Activated naive CD4-positive, alpha-beta T cell treated with anti-CD3 and anti-CD28 coated beads for 36 hours (primary cell): ENCODE measurements at places on chromosomes 6 and 20. TPM values are rescaled to one million over a fixed set of nuclear protein-coding genes. Genes with fewer than 3 reads are reported as not detected.

SNAP91 gene
- total RNA-seq: not detected

TNFAIP3 gene
- total RNA-seq: 289 TPM

KCNQ5 gene
- 12.0 TPM for total RNA-seq

HAO1 gene
- not detected for total RNA-seq

- no peak overlapping the region for H3K27ac ChIP-seq
- H3K27me3 ChIP-seq: no peaks in the 10 kb centered on the region
- no peak overlapping the region for H3K4me3 ChIP-seq
- H3K36me3 ChIP-seq: peaks cover 2% of the 10 kb centered on the region
Measured at GRCh38 chr20:25254986-25255680, 7.2 kb downstream of the PYGB start.

GRCh38 chr6:35474131-35474941 is 6.1 kb downstream of the RPL10A start:
- no peak overlapping the region for H3K4me3 ChIP-seq
- peaks cover 35% of the 10 kb centered on the region for H3K36me3 ChIP-seq
- peaks cover 30% of the 10 kb centered on the region for H3K4me1 ChIP-seq
- no peak for DNase-seq
- no peak overlapping the region for H3K27ac ChIP-seq
- no peaks in the 10 kb centered on the region for H3K27me3 ChIP-seq

DNA sequence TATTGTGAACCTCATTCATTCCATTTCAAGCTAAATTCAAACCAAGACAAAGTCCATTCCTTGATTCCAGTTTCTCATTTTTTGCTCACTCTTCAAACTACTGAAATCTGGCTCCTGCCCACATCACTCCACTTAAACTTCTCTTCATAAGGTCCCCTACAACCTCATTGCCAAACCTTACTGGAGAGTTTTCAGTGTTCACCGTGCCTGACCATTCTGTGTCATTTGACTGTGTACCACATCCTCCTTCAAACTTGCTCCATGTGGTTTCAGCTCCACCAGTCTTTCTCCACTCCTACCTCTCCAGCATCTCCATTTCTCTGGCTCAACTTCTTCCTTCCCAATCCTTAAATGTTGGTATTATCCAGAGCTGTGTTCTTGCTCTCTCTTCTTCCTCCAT is 38.5 kb upstream of the TAB2 start:
- no peaks in the 10 kb centered on the region for H3K36me3 ChIP-seq
- peaks cover 16% of the 10 kb centered on the region for H3K4me1 ChIP-seq
- no peak overlapping the region for H3K4me3 ChIP-seq
- no peak overlapping the region for H3K27ac ChIP-seq

DNA sequence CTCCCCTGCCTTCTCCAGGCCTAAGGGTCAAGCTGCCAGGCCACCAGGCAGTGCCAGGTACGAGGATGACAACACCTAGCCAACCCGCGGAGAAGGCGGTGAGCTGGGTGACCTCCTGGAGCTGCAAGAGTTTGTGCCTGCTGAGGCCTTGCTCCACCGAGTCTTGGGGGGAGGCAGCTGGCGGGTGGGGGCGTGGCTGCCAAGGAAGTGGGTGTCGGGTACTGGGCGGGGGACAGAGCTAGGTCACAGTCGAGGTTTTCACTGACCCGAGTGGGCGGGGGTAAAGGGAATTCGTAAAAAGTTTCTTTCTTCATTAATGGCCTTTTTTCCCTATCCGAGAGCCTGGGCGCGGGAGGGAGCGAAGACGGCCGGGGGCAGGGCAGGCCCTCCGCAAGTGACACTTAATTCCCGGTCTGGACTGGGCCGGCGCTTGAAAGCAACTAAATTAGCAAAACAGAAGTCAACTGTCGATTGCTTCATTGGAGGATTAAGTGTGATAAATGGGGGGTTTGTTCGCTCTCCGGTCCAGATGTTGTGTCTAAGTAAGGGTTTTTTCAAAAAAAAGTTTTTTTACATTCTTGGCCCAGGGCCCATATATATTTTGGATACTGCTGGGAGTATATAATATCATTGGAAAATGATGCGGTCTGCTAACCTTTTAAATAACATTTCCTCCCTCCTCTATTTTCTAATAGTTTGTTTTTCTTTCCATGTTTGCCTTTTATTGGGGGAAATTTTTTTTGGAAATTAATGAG is 43.1 kb upstream of the FOXP4 start:
- peaks cover 16% of the 10 kb centered on the region for H3K4me1 ChIP-seq
- no peak for DNase-seq
- peak overlapping the region; percentile 5 for H3K4me3 ChIP-seq
- H3K36me3 ChIP-seq: no peaks in the 10 kb centered on the region
- H3K27ac ChIP-seq: no peak overlapping the region
- peaks cover 46% of the 10 kb centered on the region for H3K27me3 ChIP-seq

DNA sequence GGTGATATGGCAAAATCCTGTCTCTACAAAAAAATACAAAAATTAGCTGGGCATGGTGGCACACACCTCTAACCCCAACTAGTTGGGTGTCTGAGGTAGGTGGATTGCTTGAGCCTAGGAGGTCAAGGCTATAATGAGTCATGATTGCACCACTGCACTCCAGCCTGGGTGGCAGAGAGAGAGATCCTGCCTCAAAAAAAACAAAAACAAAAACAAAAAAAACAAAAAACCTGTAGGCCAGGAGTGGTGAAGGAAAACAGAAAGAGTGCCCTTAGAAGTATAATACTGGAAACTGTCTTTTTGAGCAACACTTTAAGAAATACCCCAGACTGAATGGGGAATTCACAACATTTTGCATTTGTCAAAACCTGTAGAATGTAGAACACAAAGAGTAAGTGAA is 85.3 kb downstream of the JARID2 start:
- H3K4me1 ChIP-seq: peaks cover 89% of the 10 kb centered on the region
- DNase-seq: no peak
- peak overlapping the region; percentile 63 for H3K27ac ChIP-seq
- H3K36me3 ChIP-seq: peaks cover 1% of the 10 kb centered on the region
- H3K4me3 ChIP-seq: no peak overlapping the region

- H3K4me1 ChIP-seq: peaks cover 1% of the 10 kb centered on the region
- H3K4me3 ChIP-seq: no peak overlapping the region
- H3K36me3 ChIP-seq: no peaks in the 10 kb centered on the region
- H3K27me3 ChIP-seq: no peaks in the 10 kb centered on the region
Measured at GRCh38 chr6:128370072-128370471, 150.3 kb downstream of the PTPRK start.
